ENCODE measurements at places on chromosomes 6 and 20. TPM values are rescaled to one million over a fixed set of nuclear protein-coding genes. Genes with fewer than 3 reads are reported as not detected.

The DDAH2 gene
- 98.7 TPM for total RNA-seq

DNA sequence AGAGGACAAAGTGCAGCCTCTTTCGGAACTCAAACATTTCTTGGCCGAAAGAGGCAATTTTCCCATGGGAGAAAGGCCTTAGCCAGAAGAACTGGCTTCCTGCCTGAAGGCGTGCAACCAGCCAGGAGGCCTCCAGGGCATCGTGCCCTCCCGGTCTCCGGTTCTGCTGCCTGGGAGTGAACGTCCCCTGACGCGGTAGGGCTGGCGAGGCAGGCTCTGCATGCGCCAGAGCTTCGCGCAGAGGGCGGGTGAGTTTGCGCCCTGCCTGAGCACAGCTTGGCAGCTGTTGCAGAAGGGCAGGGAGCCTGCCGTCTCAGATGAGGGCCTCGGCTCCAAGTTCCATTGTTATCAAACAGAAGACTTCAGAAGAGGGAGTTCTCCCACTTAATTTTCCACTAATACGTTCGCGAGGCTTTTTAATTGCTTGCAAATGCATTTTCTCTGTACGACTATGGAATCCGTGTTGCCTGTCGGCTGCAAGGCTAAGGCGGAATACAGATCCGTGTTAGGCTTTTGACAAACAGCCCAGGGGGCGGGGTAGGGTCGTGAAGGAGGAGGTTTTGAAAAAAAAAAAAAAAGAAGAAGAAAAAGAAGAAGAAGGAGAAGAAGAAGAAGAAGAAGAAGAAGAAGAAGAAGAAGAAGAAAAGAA lies 5.5 kb upstream of the TFAP2D start:
- no peak overlapping the region for H3K4me3 ChIP-seq
- no peaks in the 10 kb centered on the region for H3K27me3 ChIP-seq
- H3K27ac ChIP-seq, result no peak overlapping the region
- no peak for DNase-seq
- H3K4me1 ChIP-seq, result no peaks in the 10 kb centered on the region
- no peaks in the 10 kb centered on the region for H3K36me3 ChIP-seq

- DNase-seq, result no peak
- H3K27ac ChIP-seq, result peak overlapping the region; percentile 87
- no peaks in the 10 kb centered on the region for H3K4me1 ChIP-seq
- H3K27me3 ChIP-seq, result no peaks in the 10 kb centered on the region
- no peak overlapping the region for H3K4me3 ChIP-seq
- H3K36me3 ChIP-seq, result no peaks in the 10 kb centered on the region
These were observed 91.6 kb downstream of the PRND start for GRCh38 chr20:4813076-4813862.

The CALHM5 gene
- 0.37 TPM for total RNA-seq

DNA sequence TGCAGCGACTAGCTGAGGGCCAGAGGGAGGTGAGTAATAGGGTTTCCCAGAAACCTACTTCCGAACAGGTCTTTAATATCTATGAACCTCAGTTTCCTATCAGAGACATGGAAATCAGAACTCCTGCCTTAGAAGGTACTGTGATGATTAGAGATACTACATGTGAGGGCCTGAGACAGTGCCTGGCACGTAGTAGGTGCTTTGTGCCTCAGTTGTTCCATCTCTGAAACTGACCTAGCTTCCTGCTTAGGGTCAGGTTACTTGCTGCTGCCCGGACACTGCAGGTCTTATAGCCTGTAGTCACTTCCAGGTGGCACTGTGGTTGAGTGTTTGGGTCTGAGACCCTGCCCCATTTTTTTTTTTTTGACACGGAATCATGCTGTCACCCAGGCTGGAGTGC lies 20.9 kb downstream of the RAB44 start:
- H3K27ac ChIP-seq, result no peak overlapping the region
- H3K4me3 ChIP-seq, result no peak overlapping the region
- H3K36me3 ChIP-seq, result no peaks in the 10 kb centered on the region
- H3K27me3 ChIP-seq, result no peaks in the 10 kb centered on the region

The RNF144B gene
- 4.2 TPM for total RNA-seq

GRCh38 chr6:142940487-142940886 lies 4.5 kb downstream of the HIVEP2 start:
- H3K27me3 ChIP-seq, result no peaks in the 10 kb centered on the region
- H3K4me1 ChIP-seq, result no peaks in the 10 kb centered on the region

The MROH8 gene
- total RNA-seq, result 0.90 TPM

- no peak overlapping the region for H3K4me3 ChIP-seq
- no peak overlapping the region for H3K27ac ChIP-seq
- no peaks in the 10 kb centered on the region for H3K27me3 ChIP-seq
- DNase-seq, result no peak
- peaks cover 19% of the 10 kb centered on the region for H3K4me1 ChIP-seq
- no peaks in the 10 kb centered on the region for H3K36me3 ChIP-seq
These were observed 33.8 kb downstream of the RRBP1 start for GRCh38 chr20:17648315-17648646.

The MAFB gene
- total RNA-seq, result 11.2 TPM

DNA sequence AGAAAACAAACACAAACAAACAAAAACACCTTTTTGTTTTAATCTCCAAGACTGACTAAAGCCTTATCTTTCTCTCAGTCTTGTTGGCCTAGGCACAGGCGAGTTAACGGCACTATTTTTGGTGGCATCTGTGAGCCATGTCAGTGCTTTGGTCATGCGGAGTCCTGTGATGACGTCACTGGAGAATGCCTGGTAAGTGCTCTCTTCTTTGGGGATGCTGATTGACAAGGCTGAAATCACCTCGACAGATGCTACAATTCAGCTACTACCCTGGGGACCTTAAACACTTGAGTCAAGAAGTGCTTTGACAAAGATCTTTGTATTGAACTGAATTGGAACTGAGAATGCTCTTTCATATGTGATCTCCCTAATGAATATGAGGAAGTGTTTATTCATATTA lies 384.1 kb downstream of the LAMA2 start:
- no peaks in the 10 kb centered on the region for H3K36me3 ChIP-seq
- no peak overlapping the region for H3K27ac ChIP-seq
- no peaks in the 10 kb centered on the region for H3K27me3 ChIP-seq
- H3K4me3 ChIP-seq, result no peak overlapping the region
- no peaks in the 10 kb centered on the region for H3K4me1 ChIP-seq
- DNase-seq, result no peak

The NCR2 gene
- not detected for total RNA-seq

DNA sequence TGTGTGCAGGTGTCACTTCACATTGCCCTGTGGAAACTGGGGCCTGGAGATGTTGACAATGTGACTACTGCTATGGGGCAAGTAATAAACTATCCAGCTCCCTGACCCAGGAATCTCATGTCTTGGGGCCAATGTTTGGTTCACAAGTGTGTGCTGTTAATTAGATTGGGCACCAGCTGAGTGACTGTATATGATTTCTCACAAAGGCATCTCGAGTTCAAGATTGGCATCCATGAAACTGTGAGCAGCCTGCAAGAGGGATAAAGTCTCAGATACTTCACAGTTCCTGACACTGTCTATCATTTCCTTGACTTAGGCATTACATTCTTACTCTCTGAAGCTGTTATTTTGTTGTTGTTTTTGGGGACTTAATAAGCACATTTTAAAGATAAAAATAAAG lies 264.0 kb downstream of the PRKN start:
- no peaks in the 10 kb centered on the region for H3K36me3 ChIP-seq
- no peak for DNase-seq
- no peak overlapping the region for H3K4me3 ChIP-seq
- no peaks in the 10 kb centered on the region for H3K27me3 ChIP-seq
- H3K27ac ChIP-seq, result no peak overlapping the region

The HSPA12B gene
- total RNA-seq, result 1.5 TPM

The CNR1 gene
- 0.82 TPM for total RNA-seq

DNA sequence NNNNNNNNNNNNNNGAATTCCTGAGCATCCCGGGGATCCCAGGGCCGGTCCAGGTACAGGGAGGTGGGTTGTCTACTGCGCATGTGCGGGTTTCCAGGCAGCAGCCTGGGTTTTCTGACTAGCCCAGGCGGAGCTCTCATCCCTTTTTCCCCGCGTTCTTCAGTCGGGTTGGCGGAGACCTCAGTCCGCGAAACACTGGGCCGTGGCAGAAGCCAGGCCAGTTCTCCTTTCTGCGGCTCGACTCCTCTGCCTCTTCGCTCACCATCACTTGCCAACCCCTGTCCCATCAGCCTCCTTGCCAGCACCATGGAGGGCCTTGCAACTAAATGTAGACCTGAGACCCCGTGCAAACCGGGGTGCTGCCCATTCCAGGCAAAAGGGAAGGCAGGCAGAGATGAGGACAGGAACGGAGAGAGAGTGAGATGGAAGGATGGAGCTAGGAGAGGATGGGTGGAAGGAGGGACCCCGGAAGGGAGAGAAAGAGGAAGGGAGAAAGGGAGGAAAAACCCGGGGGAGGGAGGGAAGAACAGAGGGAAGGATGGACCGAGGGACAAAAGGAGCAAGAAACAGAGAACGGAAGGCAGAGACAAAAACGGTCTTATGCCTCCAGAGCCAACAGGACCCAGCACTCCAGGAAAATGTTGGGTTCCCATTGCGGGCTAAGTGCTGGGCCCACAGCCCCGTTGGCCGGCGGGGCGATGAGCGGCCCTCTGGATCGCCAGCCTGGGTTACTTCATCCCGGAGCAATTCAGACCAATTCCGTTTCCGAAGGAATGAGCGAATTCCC lies 445.4 kb upstream of the DEFB115 start:
- H3K27me3 ChIP-seq, result no peaks in the 10 kb centered on the region
- H3K36me3 ChIP-seq, result no peaks in the 10 kb centered on the region
- no peaks in the 10 kb centered on the region for H3K4me1 ChIP-seq
- peak; percentile 31 for DNase-seq
- no peak overlapping the region for H3K4me3 ChIP-seq
- H3K27ac ChIP-seq, result no peak overlapping the region

GRCh38 chr6:170524172-170524502 lies 29.0 kb downstream of the PSMB1 start:
- H3K4me1 ChIP-seq, result no peaks in the 10 kb centered on the region
- H3K27me3 ChIP-seq, result no peaks in the 10 kb centered on the region
- no peaks in the 10 kb centered on the region for H3K36me3 ChIP-seq
- H3K27ac ChIP-seq, result no peak overlapping the region

The TMEM74B gene
- total RNA-seq, result 1.4 TPM

DNA sequence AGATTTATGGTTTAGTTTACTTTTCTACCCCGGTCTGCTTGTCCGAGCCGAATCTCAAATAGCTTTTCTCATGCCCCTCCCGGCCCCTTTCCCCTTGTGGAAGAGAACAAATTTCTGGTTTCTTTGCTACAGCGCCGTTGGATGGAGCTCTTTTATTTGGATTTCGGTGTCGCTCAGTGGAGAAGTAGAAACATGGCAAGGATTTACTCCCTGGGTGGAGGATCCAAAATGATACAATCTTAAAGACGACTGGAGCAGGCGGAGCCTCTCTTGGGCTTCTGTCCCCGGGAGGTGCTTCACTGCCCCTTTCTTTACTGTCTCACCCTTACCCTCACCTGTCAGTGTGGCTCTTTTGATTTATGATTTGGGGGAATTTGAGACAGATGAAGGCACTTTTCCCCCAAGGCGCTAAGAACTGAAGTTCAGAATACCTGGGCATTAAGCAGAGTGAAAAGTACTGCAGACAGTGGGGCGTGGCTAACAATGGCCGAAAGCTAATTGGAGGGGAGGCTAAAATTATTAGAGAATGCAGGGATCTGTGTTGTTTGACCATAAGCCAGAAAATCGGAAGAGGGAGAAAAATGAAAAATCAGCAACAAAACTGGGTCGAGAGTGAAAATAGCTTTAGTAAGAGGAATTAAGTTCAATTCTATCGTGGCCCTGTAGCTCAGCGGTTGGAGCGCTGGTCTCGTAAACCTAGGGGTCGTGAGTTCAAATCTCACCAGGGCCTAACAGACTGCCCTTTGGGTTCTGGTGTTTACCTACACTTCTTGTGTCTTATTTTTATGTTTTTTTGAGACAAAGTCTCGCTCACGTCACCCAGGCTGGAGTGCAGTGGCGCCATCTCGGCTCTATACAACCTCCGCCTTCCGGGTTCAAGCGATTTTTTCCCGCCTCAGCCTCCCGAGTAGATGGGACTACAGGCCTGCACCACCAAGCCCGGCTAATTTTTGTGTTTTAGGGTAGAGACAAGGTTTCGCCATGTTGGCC lies 145.1 kb upstream of the ZNF184 start:
- peak overlapping the region; percentile 22 for H3K4me3 ChIP-seq
- DNase-seq, result no peak
- H3K27me3 ChIP-seq, result no peaks in the 10 kb centered on the region
- H3K36me3 ChIP-seq, result no peaks in the 10 kb centered on the region

DNA sequence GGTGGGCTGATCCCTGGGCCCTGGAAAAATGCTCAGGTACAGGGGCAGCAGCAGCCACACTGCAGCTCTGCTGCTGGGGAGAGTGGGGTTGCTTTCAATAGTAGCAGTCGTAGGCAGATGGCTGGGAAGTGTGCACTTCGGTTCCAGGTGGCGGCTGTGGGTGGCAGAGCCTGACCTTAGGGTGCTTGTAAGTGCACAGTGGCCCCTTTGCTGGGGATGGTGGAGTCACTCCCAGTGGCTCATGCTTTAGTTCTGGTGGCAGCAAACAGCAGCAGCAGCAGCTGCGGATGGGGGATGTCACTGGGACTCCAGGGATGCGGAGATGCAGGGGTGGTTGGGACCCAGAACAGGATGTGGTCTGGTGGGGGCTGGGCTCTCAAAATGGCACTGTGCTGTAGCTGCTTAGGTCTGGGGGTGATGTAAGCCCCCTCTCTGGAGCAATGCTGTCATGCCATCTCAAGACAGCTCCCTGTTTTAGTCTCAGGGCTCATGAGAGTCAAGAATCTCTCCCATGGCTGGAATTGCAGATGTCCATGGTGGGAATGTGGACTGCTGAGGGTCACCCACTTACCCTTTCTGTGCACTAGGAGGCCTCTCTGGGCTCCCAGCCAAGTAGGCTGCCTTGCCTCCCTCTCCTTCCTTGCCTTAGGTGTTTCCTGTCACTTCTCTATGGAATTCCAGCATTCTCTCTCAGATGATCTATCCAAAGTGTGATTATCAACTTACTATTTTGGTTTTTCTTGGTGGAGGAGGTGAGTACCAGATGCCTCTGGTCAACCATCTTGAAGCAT lies 146.7 kb upstream of the SLC22A23 start:
- H3K27ac ChIP-seq, result no peak overlapping the region
- H3K4me3 ChIP-seq, result no peak overlapping the region
- no peaks in the 10 kb centered on the region for H3K36me3 ChIP-seq
- no peaks in the 10 kb centered on the region for H3K4me1 ChIP-seq

DNA sequence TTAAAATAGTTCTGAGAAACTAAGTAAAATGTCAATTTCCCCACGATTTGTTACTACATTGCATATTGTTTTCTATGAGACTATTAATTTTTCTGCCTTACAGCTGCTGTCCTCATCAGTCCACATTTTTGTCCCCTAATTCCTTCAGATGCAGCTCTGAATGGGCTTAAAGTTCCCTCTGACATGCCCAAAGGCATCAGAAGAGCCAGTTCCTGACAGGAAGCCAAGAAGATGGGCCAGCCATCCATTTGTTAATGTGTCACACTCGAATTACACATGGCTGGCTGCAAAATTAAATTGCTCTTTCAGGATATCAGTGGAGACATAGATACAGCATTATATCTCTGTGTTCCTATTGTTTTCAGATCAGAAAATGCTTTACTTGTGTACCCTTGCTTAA lies 1223.0 kb downstream of the EPHA7 start:
- H3K36me3 ChIP-seq, result no peaks in the 10 kb centered on the region
- H3K27me3 ChIP-seq, result no peaks in the 10 kb centered on the region
- no peak for DNase-seq
- H3K27ac ChIP-seq, result no peak overlapping the region

GRCh38 chr6:41551857-41552256 lies 5.7 kb downstream of the FOXP4 start:
- H3K4me3 ChIP-seq, result no peak overlapping the region
- DNase-seq, result no peak
- peaks cover 3% of the 10 kb centered on the region for H3K4me1 ChIP-seq
- no peaks in the 10 kb centered on the region for H3K27me3 ChIP-seq

Measured in colonic mucosa (tissue), 4 donors.